ENCODE measurements at places on chromosomes 16 and 17.

GRCh38 chr17:73985466-73986015, 217.9 kb upstream of the RPL38 start:
- DNase-seq, result no peak

GRCh38 chr17:34241062-34241461, 14.0 kb upstream of the CCL2 start:
- no peak for DNase-seq

DNA sequence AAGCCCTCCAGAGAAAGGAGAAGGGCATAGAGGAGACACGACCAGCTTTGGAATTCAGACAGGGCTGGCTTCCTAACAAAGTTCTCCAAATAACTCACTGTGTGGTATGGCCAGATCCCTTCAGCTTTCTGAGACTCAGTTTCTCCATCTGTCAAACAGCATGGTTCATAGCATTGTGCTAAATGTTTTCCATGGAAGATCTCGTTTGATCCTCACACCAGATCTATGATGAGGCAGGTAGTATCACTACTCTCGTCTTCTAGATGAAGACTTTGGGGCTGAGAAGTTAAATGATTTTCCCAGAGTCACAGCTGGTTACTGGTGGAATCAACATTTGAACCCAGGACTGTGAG, 507.3 kb downstream of the HAPSTR1 start:
- no peak for DNase-seq

DNA sequence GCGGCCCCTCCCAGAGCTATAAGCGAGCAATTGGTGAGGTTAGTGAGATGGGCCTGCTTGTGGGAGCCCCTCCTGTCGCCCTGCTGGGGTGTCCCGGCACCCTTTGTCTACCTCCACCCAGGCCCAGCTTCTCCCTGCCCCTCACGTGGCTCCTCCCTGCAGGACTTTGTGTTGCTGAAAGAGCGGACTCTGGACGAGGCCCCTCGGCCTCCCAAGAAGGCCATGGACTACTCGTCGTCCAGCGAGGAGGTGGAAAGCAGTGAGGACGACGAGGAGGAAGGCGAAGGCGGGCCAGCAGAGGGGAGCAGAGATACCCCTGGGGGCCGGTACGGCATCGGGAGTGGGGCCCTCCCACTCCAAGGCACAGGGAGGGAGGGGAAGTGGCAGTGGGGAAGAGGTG, 6.1 kb upstream of the C17orf107 start:
- DNase-seq, result no peak

DNA sequence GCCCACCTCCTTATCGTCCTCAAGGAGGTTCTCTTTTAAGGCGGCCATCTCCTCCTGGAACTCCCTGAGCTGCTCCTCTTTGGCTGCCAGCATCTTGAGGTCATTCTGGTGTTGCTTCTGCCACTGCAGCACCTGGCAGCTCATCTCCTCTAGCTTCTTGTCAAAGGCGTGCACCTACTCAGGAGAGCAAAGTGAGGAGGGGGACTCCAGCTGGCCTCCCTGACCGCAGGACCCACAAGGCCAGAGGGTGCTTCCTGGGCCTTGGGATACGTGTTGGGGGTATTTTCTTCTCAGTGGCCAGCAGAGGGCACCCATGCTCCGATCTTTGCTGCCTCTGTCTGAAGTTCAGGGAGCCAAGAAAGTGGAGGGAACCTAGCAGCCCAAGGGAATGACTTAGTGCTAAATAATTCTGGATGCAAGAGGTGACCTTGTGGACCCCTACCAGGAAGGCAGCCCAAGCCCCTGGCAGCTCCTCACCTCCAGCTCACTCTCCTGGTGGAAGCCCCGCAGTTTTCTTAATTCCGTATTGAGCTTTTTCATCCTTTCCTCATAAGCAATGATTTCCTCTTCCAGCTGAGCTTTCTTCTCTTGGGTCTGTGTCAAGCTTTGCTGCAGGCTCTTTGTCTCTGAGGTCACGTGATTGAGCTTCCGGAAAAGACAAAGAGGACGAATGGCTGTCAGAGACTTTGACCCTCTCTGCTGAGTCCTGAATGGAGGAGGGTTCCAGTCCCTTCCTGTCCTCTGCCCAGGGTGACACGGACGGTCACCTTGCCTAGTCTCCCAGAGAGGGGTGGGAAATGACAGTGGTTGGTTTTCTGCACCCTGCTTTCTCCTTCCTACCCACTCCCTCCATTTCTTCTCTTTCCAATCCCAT, 31.4 kb downstream of the DHX38 start:
- DNase-seq, result peak; percentile 52

DNA sequence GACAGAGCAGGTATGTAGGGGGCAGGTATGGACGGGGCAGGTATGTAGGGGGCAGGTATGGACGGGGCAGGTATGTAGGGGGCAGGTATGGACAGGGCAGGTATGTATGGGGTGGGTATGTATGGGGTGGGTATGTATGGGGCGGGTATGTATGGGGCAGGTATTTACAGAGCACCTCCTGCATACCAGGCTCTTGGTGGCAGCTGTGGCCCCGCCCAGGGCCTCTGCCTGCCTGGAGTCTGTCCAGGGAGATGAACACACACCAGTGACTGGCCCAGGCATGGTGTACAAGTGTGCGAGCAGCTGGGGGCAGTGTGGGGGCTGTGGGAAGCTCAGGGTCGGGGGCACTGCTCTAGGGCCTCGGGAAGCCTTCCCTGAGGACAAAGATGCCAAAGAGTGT, 4.4 kb downstream of the RPL3L start:
- DNase-seq, result no peak

GRCh38 chr16:73027685-73028111, 20.2 kb downstream of the ZFHX3 start:
- no peak for DNase-seq

Data from CD4-positive, alpha-beta T cell treated with Interleukin-17A for 1 hour (primary cell).